Psoas muscle (tissue), 8 donors: ENCODE measurements at places on chromosomes 3 and 15. TPM values are rescaled to one million over a fixed set of nuclear protein-coding genes. Genes with fewer than 3 reads are reported as not detected.

DNA sequence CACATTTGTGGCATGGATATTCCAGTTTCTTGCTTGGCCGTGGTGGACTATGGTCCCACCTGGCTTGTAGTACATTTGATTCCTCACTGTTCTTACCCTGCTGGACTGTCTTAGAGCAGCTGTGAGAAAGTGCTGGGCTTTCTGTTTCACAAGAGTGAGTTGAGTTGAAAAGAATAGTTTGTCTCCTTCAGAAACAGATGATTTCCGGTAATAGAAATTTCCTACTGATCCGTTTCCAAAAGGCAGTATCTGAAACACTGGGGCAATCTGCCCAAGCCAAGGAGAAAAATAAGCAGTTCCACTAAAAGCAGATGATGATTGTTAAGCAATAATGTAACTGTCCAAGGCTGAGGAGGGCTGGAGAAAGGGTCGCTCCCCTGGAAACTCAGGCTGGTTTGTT lies 96.0 kb downstream of the SUCLG2 start:
- no peak for DNase-seq

DNA sequence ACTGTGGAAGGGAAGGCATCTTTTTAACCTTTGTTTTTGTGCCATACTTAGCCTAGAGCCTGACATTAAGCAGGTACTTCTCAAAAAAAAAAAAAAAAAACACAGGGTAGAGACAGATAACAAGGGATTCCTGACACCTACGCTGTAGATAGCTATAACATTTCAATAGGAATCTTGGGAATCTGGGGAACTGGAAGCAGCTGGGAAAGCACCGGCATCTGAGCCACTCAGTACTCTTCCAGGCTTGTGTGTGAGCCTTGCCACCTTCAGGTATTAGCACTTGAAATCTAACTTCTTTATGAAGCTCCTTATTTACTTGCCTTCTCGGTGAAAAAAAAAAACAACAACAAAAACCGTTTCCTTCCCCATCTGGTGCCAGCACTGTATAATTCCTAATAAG lies 46.8 kb downstream of the PIK3CA start:
- no peak for DNase-seq

- no peak for DNase-seq
These were observed 783.3 kb upstream of the ARRDC4 start for GRCh38 chr15:97177151-97177577.

DNA sequence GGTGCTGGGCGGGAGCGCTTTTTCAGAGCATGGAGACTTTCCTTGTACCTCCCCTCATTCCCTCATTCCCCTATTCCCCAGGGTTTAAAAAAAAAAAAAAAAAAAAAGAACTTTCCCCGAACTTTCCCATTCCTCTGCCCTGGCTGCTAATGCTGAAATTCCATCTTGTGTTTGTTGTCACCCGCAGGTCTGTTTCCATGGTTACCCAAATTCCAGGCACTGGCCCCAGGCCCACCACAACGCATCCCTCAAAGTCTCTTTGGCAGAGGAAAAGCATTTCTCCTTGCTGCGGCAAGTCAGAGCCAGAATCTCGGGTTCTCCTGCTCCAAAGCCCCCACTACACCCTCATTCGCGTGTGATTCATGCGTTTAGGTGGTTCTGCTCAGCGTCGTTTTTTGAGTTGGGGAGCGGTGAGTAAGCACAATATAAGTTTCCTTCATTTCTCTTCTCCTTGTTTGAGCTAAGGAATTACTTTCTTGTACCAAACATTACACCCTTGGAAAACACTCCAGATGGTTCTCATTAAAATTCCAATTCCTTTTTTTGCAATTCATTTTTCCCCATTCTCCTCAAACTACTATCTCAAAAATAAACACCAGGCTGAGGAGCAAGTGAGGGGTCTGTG lies 21.6 kb downstream of the ANAPC13 start:
- peak; percentile 83 for DNase-seq

GRCh38 chr3:13332158-13332557 lies 88.0 kb downstream of the NUP210 start:
- no peak for DNase-seq

GRCh38 chr15:67063689-67064606 lies 1.5 kb upstream of the SMAD3 start:
- peak; percentile 42 for DNase-seq

DNA sequence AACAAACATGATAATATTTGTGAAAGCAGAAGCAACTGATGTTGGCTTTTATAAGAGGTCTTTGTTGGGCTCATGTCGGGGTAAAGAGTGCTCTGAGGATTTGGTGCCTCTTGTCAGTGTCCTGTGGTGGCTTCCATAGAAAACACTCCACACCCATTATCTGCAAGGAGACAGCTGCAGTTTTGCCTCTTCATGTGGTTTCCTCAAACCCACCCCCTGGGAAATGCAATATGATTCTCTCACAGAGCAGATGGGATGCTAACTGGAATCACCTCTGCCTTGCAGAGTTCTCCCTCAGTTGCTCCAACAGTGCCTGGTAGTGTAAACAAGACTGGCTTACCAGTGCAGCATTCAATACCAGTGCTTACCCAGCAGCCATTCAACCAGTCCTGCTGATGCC lies 771.4 kb upstream of the CFAP20DC start:
- DNase-seq = no peak

GRCh38 chr3:54977439-54977838 lies 49.6 kb upstream of the LRTM1 start:
- DNase-seq = no peak

- DNase-seq = no peak
These were observed 170.2 kb upstream of the ICE2 start for GRCh38 chr15:60648928-60649679.

- DNase-seq = no peak
These were observed 33.7 kb downstream of the LARP6 start for GRCh38 chr15:70820214-70820613.

DNA sequence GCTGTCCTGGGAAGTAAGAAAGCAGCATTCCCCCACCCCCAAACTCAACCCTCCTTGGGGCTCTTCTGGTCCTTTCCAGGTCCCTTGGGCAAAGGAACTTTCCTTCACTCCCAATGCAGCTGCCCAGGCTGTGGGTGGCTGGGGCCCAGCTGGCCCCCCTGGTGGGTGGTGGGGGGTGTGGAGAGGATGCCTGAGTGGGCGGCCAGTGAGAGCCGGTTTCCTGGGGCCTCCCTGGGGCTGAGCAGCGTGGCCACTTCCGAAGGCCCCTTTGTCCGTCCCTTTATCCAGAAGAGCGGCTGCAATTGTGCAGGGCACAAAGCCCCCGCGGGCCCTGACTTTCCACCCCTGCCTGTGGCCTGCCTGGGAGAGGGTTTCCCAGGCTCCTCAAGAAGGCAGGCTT lies 61.0 kb downstream of the RHCG start:
- DNase-seq = no peak

DNA sequence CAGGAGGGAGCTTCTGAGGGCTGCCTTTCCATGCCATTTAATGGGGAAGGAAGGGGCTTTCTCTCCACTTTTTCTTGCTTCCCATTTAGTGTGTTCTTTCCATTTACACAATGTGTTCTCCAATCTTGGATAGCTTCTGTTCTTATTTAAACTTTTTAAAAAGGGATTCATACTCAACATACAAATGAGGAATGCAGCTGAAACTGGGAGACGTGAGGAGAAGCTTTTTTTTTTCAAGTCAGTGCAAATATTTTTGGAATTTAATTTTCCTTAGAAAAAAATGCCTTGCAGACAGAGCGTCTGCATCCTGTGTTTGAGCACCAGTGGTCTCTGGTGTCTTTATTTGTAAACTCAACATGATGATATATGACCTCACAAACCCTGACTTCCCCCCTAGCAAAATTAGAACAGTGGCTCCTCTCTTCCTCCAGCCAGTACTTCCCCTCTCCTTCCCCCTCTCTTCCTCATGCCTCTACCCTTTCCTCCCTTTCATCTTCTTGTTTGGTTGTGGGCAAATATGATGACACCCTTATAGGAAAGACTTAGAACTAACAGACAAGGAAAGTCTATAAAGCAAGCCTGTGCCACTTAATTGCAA lies 48.1 kb upstream of the PCSK6 start:
- no peak for DNase-seq

SPSB4 gene
- total RNA-seq = 0.59 TPM

KBTBD13 gene
- total RNA-seq = 5.7 TPM

GHSR gene
- not detected for total RNA-seq

GOLGA8K gene
- total RNA-seq = not detected

LTK gene
- total RNA-seq = 0.22 TPM

AHSG gene
- total RNA-seq = not detected

PAQR5 gene
- total RNA-seq = not detected

GOLGA8S gene
- 0.32 TPM for total RNA-seq
